ENCODE measurements at places on chromosomes 2 and 18.

DNA sequence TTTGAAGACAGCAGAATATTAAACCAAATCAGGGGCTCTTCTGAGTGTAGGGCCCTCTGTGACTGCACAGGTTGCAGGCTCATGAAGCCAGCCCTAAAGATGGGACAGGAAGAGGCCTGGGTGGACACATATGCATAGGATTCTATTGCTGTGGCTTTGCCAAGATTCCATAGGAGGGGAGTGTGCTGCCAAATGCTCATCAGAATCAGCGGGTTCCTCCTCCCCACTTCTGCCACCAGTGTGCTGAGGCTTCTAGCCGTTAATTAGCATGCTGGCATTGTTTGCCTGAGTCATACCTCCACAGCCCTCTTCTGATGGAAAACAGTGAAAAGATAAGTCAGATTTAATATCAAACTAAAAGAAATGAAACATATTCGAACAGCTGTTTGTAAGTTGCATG, 103.9 kb upstream of the TMEFF2 start:
- DNase-seq = no peak

DNA sequence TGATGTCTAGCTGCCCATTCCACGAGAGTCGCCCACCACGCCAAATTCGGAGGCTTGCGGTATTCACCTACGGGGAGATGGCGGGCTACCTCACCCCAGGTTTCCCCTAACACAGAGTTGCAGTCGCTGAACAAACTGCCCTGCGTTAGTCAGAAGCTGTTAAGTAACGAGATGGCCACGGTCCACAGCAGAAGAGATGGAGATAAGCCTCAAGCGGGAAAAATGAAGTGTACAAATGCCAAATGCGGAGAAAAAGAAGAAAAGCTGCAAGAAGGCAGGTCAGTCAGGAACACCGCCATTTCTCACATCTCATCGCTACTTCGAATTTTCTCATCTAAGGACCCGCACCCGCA, 425 bp downstream of the ASB3 start:
- peak; percentile 40 for DNase-seq

GRCh38 chr18:71336576-71337210, 1047.8 kb downstream of the SOCS6 start:
- DNase-seq = no peak

DNA sequence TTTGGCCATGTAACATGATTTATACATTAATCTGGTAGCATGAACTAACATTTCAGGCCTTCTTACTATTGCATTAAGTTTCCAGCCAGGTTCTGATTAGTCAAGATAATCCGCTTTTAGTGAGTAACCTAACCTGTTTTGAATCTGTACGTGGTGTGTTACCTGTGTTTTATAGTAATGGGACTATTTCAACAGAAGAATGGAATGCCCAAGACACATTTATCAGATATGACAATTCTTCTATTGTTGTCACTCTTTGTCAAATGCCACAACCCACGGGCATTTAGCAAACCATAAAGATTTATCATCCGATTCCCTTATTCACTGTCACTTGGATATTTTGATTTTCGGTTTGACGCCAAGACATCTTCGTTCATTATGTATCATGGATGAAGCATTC, 117.9 kb downstream of the ETAA1 start:
- DNase-seq = no peak

DNA sequence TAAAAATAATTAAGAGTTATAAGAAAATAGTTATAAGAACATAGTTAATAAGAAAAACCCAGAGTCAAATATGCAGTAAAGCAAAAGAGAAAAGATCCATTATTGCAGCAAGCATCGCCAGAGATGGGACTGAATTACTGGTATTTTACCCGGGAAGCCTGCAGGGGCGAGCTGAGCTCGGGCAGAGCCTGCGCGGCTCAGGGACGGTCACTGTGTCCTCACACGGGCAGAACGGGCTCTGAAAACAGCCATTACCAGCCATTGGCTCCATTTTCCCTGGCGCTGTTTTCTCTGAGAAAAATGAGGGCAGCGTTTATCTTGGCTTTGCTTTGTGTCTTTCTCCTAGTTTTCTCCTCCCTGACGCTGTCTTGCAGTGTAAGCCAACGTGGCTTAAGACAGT, 95.3 kb upstream of the ALKAL2 start:
- DNase-seq = no peak

DNA sequence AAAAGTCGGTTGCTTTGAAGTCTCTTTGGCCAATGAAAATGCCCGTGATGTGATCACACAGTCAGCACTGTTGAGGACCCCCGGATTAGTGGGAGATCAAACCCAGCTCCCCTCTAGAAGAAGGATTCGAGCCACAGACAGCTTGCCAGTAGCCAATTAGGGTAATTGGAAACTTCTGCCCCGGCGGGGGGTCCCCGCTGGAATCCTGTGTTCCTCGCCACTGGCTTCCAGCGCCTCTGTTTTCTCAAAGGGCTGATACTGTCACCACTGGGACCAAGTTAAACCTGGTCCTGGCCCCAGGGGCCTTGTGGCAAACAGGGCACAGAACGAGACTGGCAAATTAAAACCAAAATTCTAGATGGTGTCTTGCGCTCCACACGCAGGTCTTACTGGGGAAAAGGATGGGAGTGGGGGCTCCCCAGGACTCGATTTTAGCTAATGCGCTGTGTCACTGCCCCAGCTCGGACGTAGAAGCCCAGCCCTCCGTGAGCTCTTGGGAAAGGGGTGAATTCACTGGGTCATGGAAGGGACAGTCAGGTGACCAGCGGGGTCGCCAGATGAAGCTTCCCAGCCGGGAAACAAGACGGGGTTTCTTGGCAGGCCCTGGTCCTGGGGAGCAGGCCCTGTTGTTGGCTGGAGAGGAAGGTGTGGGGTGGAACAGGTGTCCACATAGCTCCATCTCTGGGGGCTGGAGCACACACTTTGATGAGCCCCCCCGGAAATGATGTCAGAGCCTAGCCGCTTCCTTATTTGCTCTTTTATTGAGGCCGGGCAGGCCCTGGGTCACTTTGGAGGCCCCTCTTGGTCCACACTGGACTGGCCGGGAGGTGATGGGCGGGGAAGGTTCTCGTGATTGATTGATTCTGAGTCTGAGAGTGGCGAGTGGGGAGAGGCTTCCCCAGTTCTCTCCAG, 90.2 kb downstream of the SMAD7 start:
- no peak for DNase-seq

DNA sequence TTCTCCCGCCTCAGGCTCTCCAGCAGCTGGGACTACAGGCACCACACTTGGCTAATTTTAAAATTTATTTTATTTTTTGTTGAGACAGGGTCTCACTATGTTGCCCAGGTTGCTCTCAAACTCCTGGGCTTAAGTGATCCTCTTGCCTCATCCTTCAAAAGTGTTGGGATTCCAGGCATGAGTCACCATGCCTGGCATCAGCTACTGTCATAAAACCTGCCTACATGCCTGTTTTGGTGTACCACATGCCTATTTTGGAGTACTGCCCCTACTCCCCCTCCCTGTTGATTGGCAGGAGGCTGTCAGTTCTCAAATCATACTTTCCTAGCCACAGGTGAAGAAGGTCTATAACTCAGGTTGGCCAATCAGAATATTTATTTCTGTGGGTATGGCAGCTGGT, 64.0 kb downstream of the CHST9 start:
- DNase-seq = no peak

DNA sequence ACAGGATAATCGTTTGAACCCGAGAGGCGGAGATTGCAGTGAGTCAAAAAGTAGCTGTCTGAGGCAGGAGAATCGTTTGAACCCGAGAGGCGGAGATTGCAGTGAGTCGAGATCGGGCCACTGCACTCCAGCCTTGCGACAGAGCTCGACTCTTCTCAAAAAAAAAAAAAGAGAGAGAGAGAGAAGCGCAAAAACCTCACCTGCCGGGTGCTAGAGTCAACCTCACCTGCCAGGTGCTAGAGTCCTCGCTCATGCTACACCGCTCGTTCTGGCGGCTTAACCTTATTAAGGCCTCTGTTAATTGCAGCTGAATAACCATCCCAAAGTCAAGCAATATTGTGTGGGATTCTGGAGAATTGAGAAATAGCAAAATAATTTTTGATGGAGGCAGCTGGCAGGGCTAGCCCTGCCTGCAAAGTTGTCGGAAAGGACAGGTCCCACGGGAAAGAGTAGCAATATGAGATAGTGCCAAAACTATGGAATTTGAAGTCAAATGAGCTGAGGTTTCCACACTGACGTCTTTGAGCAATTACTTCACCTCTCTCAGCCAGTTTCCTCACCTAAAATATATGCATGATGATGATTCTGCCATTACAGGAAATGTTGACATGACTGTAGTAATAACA, 644 bp upstream of the DYM start:
- no peak for DNase-seq

DNA sequence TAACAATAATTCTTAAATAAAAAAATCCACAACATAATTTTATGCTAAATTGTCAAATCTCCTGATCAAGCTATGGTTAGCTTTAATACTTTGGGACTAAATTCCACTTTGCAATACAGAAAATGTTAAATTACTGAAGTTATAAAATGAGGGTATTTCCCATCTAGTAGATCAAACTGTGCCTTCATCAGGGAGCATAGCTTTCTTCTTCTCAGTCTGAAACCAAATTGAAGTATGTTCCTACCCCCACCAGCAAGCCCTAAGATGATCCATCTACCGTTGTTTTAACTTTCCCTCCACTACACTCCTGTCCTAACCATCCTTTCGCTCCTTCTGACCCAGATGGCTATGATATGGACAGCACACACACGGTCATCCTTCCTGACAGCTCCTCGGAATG, 24.4 kb upstream of the STK17B start:
- no peak for DNase-seq

DNA sequence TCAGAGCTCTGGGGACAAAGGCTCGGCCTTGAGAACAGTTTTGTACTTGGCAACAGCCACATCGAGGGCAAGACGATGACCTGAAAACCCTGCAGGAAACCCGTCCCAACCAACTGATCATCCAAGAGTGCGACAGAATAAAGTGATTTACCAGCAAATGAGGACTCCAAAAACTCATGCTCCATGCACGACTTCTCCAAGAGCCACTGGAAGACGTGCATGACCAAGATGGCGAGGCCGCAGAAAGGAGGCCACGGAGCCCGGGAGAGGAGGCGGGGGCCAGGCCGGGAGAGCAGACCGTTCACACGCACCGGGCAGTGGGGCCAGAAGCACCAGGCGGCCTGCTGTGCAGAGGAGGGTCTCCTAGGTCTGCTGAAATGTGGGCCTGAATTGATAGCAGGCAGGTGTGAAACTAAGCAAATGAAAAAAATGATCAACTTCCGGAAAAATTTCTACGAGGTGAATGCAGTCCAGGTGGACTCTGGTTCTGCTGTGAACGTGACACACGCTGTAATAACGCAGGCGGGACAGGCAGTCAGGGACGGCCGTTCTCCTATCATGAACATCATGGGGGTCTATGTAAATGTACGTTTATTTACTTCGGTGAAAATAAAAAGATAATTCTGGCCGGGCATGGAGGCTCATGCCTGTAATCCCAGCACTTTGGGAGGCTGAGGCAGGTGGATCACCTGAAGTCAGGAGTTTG, 252.2 kb downstream of the HDAC4 start:
- no peak for DNase-seq

GRCh38 chr18:28594034-28594433, 417.1 kb upstream of the CDH2 start:
- DNase-seq = no peak

- DNase-seq = no peak
These were observed 34.5 kb downstream of the MERTK start for GRCh38 chr2:111932841-111933291.

DNA sequence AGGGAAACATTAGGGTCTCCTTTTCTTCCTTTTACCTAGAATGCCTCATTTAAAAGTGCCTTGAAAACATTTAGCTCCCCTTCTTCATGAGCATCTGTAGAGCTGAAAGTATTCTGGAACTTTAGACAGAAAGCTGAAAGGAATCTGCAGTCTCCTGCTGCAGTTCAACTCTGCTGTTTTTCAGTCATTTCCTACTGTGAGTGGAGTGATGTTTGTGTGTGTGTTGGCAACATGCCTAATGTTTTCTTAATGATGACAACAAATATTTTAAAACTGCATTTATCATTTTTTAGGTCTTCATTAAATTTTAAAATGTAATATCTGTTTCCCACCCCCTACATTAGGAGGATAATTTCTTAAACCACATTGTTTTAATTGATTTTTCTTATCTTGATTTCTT, 66.6 kb downstream of the TWSG1 start:
- DNase-seq = no peak

- no peak for DNase-seq
These were observed 381.7 kb downstream of the NUP35 start for GRCh38 chr2:183505911-183506310.

GRCh38 chr2:31335921-31336585, 78.5 kb downstream of the XDH start:
- DNase-seq = no peak

- DNase-seq = no peak
These were observed 5.0 kb upstream of the TMEM178A start for GRCh38 chr2:39660612-39661236.

DNA sequence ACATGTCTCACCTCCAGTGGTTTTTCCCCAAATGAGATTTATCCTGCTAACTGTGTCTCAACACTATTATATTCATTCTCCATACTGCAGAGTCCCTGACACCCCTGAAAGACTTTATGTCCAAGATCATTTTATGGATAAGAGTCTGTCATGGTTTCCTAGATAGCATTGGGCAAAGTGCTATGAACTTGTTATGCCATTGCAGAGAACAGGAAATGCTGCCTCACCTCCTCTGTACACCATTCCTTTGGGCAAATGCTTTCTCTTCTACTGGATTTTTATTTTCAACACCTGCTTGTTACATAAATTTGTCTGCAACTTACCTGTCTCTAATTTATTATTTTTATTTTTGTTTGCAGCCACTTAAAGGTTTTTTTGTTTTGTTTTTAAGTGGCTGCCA, 652.5 kb upstream of the FAM98A start:
- no peak for DNase-seq

- no peak for DNase-seq
These were observed 68.4 kb upstream of the ITM2C start for GRCh38 chr2:230796280-230796862.

GRCh38 chr18:36819621-36820020, 9.2 kb downstream of the TPGS2 start:
- no peak for DNase-seq

DNA sequence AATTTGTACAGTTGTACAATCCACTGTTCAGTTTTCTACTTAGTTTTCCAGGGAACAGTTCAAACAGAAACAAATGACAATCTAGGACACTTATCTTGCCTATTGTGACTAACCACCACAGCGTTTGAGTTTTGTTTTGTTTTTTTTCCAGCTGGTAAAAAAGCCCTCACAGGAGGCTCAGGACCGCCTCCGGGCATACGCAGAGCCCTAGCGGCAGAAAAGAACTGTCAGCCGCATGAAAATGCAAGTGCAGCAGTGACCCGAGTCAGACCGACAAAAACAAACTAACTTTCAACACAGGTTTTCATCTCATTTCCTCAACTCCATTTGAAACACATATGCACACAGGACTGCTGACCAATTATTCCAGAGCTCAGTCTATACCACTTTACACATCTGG, 68.6 kb downstream of the STEAP3 start:
- DNase-seq = no peak

Measured in D341Med (cell line).